CD4-positive, alpha-beta T cell (primary cell): ENCODE measurements at places on chromosomes 7 and 10.

- DNase-seq, result no peak
These were observed 10.6 kb upstream of the DNMBP start for GRCh38 chr10:100020142-100020885.

- no peak for DNase-seq
These were observed 377.3 kb upstream of the NFE2L3 start for GRCh38 chr7:25774675-25775074.

DNA sequence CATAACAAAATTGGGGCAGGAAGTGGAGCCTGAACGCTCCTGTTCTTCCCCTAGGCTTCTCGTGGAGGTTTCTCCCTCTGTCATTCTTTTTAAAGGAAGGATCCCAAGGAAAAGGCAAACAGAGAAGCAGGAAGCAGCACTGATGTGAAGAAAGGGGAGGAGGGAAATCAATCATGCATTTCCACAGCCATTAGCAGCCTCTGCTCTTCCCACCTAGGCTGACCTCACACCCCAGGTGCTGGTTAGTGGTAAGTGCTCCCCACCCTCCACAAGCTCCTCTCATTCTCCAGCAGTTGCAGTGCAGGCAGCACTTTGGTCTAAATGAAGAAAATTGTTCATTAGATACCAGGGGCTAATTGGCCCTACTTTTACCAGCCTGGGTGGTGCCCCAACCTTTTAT is 2.6 kb downstream of the CRHR2 start:
- DNase-seq, result no peak

GRCh38 chr7:158535079-158535478 is 52.5 kb downstream of the PTPRN2 start:
- DNase-seq, result no peak

DNA sequence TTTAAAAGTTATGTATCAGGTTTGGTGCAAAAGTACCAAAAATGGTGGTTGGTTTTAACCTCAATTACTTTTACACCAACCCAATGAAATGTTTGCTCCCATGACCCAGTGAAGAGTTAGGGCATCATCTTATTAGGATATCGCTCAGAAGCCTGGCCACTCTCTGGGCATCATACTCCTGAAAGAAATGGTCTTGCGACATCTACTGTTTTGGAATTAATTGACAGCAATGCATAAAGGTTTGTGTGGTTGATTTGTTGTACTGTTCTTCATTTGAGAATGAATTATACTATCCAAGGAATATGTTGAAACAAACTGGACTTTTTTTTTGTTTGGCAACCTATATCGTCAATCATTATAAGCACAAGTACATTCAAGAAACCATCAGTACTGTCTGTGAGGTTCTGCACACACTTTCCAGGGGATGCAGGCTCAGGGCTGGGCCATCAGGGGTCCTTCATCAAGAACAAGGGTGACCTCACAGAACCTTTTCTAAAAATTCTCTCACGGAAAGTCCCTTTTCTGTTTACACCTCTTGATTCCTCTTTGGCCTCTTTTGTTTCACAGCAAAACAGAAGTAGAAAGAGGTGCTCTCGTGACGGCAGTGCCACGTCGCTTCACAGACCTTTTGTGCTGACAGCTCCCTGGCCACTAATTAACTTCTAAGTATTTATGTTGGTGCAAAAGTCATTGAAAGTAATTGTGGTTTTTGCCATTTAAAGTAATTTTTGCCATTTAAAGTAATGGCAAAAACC is 117.2 kb upstream of the KLF6 start:
- peak; percentile 7 for DNase-seq
